ENCODE measurements at places on chromosomes 7 and 10.

DNA sequence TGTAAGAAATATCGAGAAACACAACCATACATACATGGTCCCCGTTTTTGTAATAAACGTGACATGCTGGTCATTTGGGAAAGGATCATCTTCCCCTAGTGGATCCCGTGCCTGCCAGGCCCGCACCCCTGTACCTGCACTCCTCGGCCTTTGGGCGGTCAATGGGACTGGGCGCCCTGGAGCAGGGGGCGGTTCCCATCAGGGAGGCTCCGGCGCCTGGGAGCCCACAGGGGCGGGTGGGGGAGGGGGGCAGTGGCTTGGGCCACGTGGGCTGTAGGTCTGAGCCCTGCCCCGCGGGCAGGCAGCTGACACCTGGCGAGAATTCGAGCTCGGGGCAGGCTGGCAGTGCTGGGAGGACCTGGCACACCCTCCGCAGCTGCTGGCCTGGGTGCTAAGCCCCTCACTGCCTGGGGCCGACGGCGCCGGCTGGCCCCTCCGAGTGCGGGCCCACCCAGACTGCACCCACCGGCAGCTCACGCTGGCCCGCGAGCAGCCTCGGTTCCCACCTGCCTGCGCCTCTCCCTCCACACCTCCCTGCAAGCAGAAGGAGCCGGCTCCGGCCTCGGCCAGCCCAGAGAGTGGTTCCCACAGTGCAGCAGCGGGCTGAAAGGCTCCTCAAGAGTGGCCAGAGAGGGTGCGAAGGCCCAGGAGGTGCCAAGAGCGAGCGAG is 361.6 kb upstream of the GRM3 start:
- DNase-seq: no peak

- DNase-seq: no peak
These were observed 32.2 kb upstream of the PCBD1 start for GRCh38 chr10:70920519-70920918.

DNA sequence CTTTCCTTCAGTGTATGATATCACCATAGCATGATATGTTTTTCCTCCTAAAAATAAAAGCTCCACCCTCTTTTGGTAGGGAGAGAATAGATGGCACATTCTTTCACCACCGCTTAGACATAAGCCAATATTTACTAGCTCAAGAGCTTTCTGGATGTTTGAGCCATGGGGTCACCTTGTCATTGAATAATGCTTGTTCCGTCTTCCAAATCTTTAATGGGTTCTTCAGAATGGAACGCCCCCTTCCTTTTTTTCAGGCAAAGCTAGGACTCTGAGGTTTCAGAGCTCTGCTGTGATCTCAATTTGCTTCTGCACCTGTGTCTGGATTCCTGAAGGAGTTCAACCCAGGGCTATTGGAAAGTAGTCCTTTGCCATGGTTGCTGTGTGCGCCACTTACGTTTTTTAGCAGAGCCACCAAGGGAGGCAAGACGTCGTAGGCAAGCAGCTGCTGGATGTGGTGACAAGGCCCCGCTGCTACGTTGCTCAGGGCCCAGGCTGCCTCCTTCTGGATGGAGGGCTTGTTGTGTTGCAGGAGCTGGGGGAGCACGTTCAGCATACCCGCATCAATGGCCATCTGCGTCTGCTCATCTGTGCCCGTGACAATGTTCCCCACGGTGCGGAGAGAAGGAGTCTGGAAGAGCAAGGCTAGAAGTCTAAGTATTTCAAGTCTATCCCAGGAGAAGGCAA is 23.2 kb downstream of the KPNA7 start:
- no peak for DNase-seq

DNA sequence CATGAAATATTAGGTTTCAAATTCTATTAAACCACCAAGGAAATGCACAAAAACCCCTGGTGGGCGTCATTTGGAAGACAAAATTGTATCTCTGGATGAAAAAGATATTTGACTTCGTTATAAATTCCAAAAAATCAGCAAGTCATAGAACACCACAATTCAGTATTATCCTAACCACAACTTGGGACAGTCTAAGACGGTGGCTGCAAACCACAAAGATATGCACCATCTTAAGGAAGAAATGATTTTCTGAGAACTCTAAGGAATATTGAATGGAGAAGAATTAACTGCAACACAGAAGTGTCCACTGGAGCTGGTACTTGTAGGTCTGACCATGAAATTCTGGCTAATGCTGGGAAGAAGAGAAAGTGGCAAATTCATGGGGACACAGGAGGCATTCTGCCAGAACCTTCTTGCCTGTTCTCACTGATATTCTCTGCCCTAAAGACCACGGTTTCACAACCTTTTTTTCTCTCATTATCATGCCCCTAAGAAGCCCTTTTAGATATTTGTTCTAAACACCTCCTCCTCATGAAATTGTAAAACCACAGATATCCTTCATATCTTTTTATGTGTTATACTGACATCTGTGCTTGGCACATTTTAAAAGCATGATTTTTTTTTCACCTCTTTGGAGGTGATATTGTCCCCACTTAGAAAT is 92.9 kb downstream of the SFMBT2 start:
- DNase-seq: no peak

DNA sequence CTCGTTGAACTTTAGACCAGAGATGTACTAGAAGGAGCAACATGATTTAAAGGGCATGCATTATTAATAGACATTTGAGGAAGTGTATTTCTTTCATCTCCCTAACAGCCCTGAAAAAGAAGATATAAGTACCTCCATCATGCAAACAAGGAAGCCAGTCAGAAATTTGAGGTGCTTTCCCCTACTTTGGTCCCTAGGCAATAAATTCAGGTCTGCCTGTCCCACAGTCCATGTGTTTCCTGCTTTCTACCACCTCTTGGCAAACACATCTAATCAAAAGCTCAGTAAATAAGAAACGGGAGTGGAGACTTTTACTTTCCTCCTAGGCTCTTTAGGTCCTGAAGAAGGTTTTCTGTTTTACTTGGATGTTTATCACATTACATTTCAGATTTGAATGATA is 5.2 kb upstream of the SEMA3C start:
- no peak for DNase-seq

DNA sequence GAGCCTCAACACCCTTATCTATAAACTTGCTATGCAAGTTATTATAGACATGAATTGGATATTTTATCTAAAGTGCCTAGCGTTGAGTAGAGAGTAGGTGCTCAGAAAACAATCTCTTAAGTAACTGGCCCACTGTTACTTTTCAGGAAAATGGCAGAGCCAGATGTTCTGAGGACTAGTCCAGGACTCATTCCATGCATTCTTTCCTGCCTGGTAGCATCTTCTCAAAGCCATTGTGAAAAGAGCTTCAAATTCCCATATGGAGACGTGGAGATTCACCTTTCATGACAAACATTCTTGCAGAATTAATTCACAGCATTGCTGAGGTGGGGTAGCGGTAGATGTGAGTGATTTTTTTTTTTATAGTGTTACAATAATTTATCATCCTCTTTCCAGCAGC is 35.9 kb upstream of the ITPRID1 start:
- no peak for DNase-seq

- no peak for DNase-seq
These were observed 1043.2 kb upstream of the C7orf33 start for GRCh38 chr7:147547252-147547897.

DNA sequence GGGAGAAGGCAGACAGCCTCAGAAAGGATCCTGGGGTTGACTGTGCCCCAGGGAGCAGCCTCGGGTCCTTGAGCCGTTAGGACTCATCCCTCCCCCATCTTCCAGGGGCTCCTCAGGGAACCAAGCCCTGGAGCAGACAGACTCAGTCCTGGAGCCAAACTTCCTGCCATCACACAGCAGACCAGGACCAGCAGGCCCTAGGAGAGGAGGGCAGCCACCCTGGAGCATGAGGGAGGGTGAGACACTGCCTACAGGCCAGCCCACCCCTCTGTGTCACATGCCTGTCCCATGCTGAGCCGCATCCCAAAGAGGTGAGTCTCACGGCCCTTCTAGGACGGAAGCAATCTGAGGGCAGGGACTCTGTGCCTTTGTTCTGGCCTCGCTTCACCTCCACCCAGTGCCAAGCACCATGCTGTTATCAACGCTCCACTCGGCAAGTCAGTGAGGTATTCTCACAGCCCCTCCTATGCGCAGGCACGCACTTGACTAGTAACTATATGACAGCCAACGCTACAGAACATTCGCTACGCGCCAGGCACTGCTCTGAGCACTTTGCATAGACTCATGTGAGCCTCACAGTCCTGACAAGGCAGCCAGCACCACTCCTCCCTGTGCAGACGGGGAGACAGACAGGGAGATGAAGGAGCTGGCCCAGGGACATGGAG is 19.1 kb downstream of the MAD1L1 start:
- no peak for DNase-seq

DNA sequence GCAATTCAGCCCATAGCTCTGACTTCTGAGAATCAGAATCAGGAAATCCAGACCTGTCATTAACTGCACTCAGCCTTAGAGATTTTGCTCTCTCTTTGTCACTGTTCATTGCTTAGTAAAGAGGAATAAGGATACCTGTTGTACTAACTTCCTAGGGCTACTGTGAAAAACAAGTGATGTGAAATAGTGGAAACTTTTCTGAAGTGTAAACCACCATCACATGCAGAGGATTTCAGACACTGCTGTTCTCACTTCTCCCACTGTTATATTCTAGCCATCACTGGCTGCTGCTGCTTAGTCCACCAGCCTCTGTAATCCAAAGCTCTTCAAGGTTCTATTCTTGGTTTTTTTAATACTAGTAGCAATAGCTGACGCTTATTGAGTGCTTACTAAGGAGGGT is 129.6 kb upstream of the CCDC6 start:
- DNase-seq: no peak

- DNase-seq: no peak
These were observed 494.8 kb downstream of the PARD3 start for GRCh38 chr10:34320265-34320664.

- no peak for DNase-seq
These were observed 241.9 kb downstream of the GLRX3 start for GRCh38 chr10:130377986-130378540.

- DNase-seq: no peak
These were observed 246.5 kb upstream of the AOAH start for GRCh38 chr7:36970551-36971514.

GRCh38 chr10:16968416-16969041 is 151.3 kb upstream of the RSU1 start:
- no peak for DNase-seq

- no peak for DNase-seq
These were observed 1.5 kb upstream of the LAMB1 start for GRCh38 chr7:108004220-108005142.

- DNase-seq: no peak
These were observed 130.4 kb upstream of the AOAH start for GRCh38 chr7:36854652-36855051.

DNA sequence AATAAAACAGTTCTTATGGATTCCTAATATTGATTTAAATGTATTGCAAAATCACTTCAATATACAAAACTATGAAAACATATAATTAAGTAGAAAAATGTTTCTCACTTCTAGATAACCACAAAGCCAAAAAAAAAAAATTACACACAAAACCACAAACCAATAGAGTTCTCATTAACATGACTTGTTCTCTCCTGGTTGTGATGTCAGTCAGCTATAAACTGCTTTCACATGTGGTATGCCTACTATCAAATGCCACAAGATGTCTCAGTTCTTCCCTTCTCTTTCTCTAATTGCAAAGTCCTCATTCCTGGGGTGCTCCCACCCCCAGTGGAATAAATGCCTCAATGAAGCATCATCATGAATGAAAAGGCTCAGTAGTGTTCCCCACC is 16.6 kb downstream of the GNAI1 start:
- DNase-seq: no peak

DNA sequence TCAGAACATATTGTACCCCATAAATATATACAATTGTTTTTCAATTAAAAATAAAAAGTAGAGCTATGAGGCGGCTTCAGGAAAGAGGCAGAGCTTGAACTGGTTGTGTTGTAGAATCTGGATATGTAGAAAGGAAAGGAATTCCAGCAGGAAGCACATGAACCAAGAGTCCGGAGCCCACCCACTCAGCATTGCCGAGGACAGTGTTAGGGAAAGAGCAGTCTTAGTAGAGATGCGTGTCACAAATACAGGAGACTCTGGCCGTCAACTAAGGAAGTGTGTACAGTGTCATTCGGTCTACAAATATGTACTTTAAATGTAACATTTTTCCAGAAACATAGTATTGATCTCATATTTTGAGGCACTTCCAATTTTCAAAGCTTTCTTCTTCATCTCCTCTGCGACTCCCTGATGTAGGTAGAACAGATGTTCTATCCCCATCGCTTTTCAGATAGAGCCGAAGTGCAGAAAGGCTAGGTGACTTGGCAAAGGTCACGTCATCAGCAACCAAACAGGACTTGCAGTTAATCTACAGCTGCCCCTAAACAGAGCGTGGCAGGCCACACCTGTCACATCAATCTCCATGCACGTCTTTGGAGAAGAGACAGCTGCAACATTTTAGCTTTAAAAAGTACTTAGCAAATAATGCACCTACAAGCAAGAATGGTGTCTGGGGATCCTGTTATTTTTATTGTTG is 25.3 kb upstream of the GJD4 start:
- no peak for DNase-seq

GRCh38 chr10:64956441-64956840 is 1435.2 kb downstream of the REEP3 start:
- no peak for DNase-seq

DNA sequence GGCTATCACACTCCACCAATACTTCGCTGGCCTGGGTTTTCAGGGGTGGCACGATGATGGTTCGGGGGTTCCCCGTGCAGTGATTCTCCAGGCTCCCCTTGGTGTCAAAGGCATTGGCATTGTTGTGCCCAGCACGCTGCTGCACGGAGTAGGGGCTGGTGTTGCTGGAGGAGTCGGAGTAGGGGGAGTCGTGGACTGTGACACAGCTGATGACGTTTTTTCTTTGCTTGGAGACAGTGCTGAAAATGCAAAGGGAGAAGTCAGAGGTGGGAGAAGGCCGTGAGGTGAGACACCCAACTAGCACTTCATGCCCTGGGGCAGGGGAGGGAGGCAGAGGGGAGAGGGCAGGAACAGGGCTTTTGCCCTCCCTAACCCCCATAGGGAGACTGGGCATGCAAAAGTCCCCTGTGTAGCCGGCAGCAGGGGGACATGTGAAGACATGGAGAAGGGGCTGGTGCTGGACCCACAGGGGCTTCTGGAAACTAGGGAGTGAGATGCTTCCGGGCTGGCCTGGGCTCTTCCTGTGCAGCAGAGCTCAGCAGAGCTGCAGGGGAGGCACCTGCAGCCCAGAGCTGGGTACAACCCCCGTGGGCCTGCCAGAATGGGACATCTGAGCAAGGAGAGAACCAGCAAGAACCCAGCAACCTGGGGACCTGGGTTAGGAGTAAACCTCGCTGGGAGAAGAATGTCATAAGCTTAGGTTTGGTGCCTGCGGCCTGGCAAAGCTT is 60.5 kb downstream of the CLEC2L start:
- DNase-seq: no peak

GRCh38 chr10:91294134-91294906 is 73.9 kb downstream of the PCGF5 start:
- DNase-seq: no peak

DNA sequence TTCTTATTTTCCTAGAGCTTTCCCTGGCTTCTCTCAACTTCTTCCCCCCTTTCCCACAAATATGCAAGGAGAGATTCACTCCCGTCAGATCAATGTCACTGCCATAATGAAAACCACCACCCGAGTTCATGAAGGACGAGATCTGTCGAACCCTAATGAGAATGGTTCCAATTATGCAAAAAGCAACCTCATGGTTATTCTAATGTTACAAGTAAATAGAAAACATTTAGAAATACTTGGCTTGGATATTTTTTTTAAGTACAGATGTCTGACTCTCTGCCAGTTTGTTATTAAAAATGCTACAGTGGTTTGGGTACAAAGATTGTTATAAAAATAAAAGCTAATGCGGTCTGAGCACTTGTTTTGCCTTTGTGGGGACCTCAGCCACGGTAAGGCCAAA is 25.9 kb upstream of the EMX2 start:
- no peak for DNase-seq
